ENCODE measurements at places on chromosomes 1 and 21.

DNA sequence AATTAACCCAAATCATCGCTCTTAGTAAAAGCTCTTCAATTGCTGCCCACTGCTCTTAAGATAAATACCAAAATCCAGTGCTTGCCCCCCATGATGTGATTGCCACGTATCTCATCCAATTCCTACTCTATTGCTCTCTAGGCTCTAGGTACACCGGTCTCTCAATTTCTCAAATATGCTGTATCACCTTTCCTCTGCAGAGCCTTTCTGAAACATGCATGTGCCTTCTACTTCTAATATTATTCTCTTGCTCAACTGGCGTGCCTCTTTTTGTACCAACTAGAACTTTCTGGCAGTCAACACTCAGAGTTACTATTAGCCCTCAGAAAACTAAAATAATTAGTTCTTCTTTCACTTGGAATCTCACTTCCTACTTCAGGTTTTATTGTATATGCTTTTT lies 111.7 kb upstream of the LBR start:
- DNase-seq = no peak

GRCh38 chr1:226029093-226029496 lies 30.0 kb upstream of the SDE2 start:
- DNase-seq = no peak

GRCh38 chr1:171796592-171796991 lies 15.1 kb downstream of the METTL13 start:
- DNase-seq = no peak

- no peak for DNase-seq
Observed at GRCh38 chr1:47696404-47696736, 258.5 kb downstream of the FOXD2 start.

- DNase-seq = no peak
Observed at GRCh38 chr1:225494789-225495359, 67.0 kb upstream of the LBR start.

DNA sequence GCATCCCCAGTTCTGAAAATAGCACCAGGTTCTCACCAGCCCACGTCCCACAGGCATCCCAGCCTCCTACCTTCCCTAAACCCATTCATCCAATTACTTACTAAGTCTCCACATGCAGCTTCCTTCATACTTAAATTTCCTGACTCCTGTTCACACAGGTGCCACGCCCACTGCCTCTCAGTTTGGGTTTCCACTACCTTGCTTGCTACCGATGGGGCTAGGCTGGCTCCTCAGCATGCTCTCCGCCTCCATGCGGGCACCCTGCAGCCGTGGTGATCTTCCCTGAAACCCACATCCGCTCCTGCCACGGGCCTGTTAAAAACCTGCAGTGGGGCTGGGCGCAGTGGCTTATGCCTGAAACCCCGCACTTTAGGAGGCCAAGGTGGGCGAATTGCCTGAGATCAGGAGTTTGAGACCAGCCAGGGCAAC lies 70.4 kb upstream of the ANGPTL1 start:
- DNase-seq = no peak

- DNase-seq = no peak
Observed at GRCh38 chr1:91537281-91537986, 36.8 kb downstream of the CDC7 start.

DNA sequence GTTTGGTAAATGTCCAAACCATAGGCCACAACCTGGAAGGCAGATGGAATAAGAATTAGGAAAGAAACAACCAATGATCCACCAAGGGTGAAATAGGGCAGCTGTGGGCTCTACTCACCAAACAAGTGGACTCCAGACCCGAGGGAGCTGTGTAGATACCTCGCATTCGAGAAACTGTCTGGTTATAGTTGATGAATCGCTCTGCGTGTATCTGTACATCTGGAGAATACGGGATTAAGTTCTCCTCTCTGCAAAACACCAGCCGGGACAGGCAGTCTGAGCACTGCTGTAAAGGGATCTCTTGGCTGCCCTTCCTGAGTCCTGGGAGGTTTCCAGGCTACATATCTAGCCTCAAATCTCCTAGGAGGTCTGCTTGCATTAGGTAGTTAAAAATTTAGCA lies 9.4 kb upstream of the UBR4 start:
- no peak for DNase-seq

- no peak for DNase-seq
Observed at GRCh38 chr1:21927533-21928237, 9.4 kb downstream of the HSPG2 start.

DNA sequence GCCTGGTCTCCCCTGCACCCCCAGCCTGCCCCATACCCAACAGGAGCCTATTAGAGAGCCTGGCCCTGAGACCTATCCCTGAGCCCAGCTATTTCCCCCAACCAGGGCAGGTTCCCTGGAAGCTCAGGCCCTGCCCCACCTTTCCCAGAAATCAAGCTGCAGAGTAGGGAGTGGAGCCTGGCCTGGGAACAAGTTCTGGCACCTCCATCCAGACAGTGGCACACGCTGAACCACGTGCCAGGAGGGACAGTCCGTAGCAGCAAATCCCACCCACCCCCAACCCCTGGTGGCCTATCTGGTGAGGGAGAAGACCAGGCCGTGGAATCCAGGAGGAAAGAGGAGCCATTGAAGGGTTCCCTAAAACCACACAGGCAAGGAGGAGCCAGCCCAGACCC lies 22.6 kb downstream of the TNNT2 start:
- DNase-seq = no peak

DNA sequence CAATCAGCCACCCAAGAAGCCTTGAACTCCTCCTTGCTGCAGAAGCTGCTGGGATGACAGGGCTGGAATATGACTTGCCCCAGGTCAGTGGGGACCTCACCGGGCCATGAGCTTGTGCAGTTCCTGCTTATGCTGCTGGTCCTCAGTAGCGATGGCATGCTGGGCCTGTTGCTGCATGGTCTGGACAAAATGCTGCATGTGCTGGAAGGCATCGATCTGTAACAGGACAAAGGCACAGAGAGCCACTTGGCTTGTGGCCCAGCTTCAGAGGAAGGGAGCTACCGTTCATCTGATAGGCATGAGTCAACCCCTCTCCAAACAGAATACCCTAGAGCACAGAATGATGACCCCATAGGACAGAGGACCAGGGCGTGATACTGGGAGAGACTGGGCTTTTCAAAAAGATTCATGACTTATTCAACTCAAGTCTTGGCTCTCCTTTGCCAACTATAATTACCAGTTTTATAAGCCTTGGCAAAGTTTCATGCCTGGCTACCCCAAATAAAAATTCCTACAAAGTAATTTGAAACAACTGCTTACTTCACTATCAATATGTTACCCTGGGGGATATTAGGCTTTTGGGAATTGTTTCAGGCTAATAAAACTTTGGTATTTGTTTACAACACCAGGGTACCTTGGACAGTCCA lies 34.7 kb upstream of the EXOSC10 start:
- peak; percentile 14 for DNase-seq

GRCh38 chr1:187516874-187517273 lies 688.1 kb downstream of the PLA2G4A start:
- DNase-seq = no peak

DNA sequence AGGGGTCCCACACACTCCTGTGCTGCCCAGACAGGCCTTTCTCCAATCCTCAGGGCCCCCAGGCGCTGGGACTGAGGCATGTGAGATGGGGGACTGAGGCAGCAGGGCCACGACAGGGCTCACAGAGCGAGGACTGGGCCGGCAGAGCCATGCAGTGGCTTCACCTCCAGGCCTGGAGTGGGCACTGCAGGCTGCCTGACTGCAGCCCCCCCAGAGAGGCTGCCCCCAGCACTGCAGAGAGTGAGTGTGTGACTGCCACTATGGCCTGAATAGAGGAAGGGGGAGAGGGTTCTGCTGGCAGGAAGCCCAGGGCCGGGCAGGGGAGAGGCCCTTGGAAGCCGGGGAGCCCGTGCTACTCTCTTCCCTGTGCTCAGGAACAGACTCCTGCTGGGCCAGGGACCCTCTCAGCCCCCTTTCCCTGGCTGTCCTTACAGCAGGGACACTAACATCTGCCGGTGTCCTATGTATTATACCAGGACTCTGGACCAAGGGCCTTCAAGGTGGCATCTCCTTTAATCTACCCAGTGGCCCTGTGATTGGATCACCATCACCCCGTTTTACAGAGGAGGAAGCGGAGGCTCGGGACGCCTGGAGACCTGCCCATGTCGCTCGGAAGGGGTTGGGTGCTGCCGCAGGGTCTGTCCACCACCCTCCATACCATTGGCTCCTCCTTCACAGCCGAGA lies 20.2 kb upstream of the PLEKHG5 start:
- no peak for DNase-seq

DNA sequence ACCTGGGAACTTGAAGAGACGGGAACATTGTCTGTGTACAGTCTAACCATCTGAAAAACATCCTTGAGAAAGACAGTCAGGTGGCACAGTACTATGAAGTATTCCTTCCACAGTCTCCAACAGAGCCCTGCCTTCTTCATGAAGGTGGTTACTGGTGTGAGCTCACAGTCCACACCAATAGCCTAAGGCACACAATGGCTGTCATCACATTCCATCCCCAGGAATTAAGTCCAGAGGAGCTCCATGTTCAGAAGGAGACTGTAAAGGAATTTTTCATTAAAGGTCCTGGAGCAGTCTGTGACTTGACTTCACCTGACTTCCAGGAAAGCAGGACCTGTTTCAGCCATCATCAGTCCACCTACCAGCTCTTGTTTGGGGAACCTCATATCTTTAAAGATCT lies 180.2 kb downstream of the C1orf21 start:
- DNase-seq = no peak

DNA sequence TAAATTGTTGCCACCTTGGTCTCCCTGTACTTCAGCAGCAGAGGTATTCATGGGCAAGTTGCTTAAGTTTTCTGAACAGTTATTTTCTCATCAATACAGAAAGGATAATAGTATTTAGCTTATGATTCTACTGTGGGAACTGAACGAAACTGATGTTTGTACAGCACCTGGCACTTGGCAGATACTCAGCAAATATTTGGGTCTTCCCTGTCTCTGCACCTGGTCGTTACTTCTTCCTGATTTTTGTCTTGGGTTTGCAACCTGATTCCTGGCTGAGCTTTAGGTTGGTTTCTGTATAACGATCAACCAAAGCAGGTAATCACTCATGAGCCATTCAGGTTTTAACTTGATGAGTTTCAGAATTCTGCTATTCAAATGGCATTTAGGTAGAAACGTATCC lies 490.6 kb downstream of the KIF26B start:
- DNase-seq = no peak

GRCh38 chr1:57138432-57139078 lies 172.7 kb upstream of the C8B start:
- DNase-seq = no peak

DNA sequence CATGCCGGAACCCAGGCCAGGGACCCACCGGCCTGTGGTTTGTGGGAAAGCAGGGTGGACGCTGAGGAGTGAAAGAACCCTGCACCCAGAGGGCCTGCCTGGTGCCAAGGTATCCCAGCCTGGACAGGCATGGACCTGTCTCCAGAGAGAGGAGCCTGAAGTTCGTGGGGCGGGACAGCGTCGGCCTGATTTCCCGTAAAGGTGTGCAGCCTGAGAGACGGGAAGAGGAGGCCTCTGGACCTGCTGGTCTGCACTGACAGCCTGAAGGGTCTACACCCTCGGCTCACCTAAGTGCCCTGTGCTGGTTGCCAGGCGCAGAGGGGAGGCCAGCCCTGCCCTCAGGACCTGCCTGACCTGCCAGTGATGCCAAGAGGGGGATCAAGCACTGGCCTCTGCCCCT lies 18.5 kb downstream of the CSF1 start:
- no peak for DNase-seq

- DNase-seq = no peak
Observed at GRCh38 chr1:83802023-83802422, 196.9 kb downstream of the TTLL7 start.

DNA sequence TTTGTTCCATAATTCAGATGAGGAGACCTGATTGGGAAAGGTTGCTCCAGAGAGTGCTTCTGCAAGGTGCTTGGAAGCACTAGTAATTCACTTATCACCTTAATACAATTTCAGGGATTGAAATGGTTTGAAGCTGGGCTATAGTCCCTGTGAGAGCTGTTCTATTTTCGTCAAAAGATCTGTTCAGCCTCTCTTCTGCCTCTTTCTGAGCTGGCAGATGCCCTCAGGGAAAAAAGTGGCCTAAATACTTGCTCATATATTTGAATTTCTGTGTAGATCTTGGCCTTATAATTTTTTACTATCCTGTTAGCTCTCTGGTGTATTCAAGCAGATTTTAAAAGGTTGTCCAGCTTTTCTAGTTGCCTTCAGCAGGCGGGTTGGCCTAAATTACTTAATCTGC lies 22.3 kb downstream of the C1orf146 start:
- no peak for DNase-seq

DNA sequence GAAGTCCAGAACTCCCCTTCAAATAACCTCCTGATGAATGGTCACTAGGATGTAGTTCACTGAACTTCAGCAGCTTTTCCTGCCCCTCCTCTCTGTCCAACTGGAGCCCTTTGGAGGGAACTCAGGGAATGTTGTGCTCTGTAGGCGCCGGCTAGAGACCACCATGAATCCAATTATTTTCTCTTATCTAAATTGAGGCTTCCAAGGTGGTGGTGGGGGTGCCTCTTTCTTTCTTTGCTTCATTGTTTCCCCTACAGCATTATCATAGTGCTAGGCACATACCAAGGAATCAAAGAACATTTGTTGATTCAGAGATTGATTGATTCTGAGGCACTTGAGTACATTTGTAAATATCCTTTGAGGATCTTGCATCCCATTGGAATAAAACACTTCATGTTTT lies 426.6 kb upstream of the PLXNA2 start:
- no peak for DNase-seq

DNA sequence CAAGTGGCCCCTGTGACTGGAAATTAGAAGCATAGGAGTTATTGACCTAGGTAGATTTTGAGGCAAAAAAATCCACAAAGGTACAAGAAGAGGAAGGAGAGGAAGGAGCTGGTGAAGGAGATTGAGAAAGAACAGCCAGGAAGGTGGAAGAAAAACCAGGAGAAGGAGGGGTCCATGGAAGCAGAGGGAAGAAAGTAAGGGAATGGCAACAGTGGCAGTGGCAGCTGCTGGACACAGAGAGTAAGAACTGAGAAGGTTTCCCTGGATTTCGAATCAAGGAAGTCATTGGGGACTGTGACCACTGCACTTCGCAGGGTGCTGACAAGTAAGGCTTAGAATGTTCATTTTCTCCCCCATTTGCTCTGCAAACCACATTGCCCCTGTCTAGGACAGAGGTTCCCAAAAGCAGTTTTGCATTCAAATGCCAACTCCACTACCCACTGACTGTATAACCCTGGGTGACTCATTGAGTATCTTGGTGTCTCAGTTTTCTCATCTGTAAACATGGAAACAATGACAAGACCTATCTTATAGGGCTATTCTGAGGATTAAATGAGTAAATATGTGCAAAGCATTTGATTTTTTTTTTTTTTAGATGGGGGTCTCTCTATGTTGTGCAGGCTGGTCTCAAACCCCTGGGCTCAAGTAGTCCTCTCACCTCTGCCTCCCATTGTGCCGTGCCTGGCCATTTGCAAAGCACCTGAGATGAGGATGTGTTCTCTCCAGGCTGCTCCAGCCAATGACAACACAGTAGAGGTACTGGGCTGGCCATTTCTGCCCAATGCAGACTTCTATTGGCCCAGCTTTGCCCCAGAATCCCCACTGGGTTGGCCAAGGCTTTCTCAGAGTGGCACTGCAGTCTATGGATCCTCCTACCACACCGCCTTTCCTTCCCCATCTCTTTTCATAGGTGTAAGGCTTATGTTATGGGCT lies 9.3 kb upstream of the CAPN2 start:
- no peak for DNase-seq

Measured in erythroblast (primary cell).